ENCODE measurements at places on chromosomes 13 and 19. TPM values are rescaled to one million over a fixed set of nuclear protein-coding genes. Genes with fewer than 3 reads are reported as not detected.

DNA sequence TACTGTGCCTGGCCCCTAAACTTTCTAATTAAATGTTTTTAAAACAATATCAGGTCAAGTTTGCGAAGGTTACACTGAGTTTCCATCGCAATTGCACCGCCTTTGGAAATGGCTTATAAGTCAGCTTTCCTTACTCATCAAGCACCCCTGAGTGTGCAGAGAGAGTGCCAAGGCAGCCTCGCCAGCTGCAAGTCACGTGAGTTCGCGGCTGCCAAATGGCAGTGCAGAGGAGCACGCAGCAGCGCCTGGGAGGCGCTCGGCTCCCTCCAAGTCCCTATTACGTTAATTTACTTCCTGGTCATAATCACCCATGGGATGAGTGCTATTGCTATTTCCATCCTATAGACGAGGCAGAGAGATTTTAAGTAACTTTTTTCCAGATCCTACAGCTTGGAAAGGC is 319.6 kb downstream of the TEX29 start:
- no peak overlapping the region for H3K27ac ChIP-seq
- H3K36me3 ChIP-seq, result no peaks in the 10 kb centered on the region
- no peaks in the 10 kb centered on the region for H3K4me1 ChIP-seq

ZNF835 gene
- not detected for total RNA-seq

WDR62 gene
- total RNA-seq, result 8.5 TPM

- H3K27ac ChIP-seq, result no peak overlapping the region
- no peaks in the 10 kb centered on the region for H3K4me1 ChIP-seq
- no peak for DNase-seq
These were observed 16.2 kb downstream of the CLEC11A start for GRCh38 chr19:50739132-50739913.

DNA sequence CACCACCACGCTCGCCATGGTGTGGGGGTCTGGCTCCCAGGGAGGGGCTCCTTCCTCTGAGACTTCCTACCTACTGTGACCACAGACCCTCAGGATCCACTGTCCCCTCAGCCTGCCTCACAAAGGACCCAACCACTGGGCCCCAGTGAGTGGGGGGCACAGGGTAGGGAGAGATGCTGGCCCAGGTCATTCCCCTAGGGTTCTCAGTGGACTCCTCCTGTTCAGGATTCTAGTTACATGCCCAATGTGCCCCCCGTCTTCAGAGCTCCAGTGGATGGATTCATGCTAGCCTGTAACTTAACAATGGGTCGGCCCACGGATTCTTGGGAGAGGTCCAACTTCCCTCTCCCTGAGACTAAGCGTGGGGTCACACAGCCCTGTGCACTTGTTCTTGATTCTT is at the start of gene TSKS:
TSS of gene TSKS (minus strand) at position 77 of the 400 bp plus-strand sequence. CDS start at position 18, 59 bp downstream.
- H3K4me3 ChIP-seq, result no peak within 1 kb of the TSS
- DNase-seq, result no peak
- H3K27ac ChIP-seq, result no peak within 1 kb of the TSS

CGB2 gene
- total RNA-seq, result not detected

OR7A5 gene
- total RNA-seq, result not detected

DNA sequence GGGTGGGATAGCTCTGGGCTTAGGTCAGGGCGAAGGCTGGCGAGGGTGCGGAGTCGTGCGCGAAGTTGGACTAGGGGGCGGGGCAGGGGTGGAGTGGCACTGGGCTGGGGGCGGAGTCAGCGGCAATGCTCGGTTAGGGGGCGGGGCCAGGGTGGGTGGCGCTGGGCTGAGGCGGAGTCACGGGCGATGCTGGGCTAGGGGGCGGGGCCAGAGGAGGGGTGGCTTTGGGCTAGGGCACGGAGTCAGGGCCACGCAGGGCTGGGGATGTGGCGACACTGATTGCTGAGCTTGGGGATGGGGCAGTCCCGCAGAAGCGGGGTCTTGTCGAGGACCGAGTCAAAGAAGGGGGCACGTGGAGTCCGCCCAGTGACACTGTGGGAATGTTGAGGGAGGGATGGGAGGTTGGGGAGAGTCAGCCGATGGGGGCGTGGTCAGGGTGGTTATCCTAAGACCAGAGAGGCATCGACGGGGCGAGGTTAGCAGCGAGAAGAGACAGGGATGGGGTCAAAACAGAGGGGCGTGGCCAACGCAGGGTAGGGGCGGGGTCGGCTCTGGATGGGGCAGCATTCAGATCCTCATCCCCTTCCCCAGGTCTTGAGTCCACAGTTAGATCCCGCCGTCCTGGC is 8.7 kb downstream of the HOMER3 start:
- peak overlapping the region; percentile 69 for H3K4me3 ChIP-seq
- no peak overlapping the region for H3K27ac ChIP-seq
- H3K27me3 ChIP-seq, result peaks cover 16% of the 10 kb centered on the region
